ENCODE measurements at places on chromosomes 4 and X. TPM values are rescaled to one million over a fixed set of nuclear protein-coding genes. Genes with fewer than 3 reads are reported as not detected.

GRCh38 chrX:17590892-17591740 lies 146.2 kb upstream of the SCML1 start:
- DNase-seq: peak; percentile 38

GRCh38 chrX:30830326-30830943 lies 58.6 kb downstream of the TAB3 start:
- DNase-seq: no peak

DNA sequence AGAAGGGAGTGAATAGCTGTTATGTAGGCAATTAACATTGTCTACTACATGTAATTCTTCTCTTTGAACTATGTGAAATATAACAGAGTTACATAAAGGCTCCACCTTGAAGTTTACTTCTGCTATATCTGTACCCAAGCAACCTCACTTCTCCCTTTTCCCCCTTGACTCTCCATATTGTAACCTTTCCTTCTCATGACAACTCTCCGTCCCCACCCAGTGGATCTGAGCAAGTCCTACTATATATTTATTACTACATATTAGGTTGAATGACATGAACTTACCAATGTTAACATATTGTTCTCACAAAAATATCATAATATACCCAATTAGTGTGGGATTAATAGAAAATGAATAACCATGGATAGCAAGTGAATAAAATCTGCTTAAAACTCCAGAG lies 93.2 kb upstream of the ATP8A1 start:
- no peak for DNase-seq

GRCh38 chrX:47723689-47724088 lies 64.7 kb upstream of the UXT start:
- no peak for DNase-seq

The NPFFR2 gene
- not detected for total RNA-seq

DNA sequence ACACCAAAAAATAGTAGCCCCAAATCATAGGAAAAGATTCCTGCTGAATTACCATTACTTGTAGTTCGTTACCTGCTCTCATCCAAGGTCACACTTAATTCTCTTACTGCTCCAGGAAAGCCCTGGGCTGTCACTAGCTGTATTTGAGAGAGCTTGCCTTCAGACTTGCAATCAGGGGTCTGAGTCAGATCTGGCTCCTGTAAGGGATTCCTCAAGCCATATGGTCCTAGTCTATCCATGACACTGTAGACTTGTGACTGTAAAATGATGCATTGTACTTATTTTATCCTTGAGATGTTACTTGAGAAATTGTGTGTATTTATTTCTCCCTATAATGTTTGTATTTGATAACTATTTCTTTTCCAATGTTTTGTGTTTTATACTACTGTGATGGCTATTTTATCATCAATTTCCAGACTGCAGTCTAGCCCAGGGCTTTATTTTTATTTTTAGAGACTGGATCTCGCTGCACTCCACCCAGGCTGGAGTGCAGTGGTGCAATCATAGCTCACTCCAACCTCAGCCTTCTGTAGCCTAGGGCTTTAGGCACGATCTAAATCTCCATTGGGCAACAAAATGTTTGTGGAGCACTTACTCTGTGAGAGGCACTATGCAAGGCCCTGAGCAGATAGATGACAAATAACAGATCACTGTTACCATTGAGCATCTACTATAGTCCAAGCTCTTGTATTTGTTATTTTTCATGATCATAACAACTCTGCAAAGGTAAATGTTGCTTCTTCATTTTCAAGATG lies 24.2 kb downstream of the ERVMER34-1 start:
- no peak for DNase-seq

The PGRMC1 gene
- 48.2 TPM for total RNA-seq

DNA sequence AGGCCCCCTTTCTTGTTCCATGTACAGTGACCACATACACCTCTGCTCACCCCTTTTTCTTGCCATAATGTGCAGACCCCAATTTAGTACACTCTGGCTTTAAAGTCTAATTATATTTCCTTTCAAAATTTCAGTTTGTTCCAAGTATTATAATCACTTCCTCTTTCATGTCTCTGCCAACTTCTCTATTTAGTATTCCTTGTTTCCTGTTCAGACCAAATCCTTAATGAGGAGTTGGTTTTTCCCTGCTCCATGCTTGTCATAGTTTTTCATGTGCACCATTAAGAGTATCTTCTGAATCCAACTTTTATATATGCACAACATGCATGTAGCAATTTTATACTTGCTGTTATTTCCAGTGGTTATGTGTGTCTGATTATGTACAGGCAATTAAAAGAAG lies 32.3 kb downstream of the USP53 start:
- no peak for DNase-seq

DNA sequence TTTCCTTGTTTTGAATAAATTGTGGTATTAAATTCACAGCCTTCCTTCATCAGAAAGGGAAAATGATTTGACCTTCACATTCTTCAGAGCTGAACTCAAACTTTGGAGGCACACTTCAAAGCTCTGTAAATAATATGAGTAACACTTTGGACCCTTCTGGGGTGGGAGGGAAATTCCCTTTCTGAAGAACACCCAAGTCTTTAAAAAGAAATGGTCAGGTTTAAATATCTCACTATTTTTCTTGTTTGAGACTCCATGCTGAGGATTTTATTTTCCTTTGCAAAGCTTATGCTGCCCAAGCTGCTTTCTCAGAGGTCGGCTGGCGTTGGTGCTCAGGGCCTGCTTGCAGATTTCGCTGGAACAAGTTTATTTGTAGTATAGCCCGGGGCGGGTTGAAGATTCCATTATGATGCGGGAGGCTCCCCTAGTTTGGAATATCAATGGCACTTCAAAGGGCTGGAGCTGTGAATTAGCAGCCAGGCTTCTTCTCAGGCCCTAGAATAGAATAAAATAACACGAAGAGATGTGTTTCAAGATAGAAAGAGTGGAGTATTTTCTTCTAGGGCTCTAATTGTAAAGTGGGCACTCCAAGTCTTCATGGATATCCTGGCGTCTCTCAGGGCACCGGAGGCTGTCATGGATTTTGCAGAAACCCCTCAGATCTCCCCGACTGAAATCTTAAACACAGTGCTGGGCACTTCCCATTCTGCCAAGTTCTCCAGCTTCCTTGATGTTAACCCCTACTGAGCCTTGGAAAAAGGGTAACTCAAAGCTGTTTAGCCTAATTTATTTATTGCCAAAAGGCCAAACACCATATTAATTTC lies 315.6 kb downstream of the GPAT3 start:
- DNase-seq: no peak

The LRIT3 gene
- total RNA-seq: 0.16 TPM

DNA sequence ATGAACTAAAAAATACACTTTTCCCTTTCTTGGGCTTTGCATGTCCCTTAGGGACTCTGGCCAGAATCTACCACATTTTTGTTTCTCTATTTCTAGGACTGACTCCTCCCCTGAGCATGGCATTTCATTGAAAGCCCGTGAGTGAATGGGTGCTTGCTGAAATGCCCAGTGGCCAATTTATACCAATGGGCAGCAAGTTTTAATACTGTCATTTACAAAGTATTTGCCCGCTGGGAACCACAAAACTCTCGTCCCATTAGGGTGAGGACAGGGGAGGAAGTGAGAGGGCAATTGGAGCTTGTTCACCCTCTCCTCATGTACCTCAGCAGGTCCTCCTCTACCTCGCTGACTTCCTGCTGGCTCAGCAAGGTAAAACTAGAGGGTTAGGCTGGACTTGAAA lies 1.1 kb downstream of the SRPX2 start:
- no peak for DNase-seq

The HS6ST2 gene
- total RNA-seq: 0.26 TPM

The CXCL1 gene
- total RNA-seq: not detected

DNA sequence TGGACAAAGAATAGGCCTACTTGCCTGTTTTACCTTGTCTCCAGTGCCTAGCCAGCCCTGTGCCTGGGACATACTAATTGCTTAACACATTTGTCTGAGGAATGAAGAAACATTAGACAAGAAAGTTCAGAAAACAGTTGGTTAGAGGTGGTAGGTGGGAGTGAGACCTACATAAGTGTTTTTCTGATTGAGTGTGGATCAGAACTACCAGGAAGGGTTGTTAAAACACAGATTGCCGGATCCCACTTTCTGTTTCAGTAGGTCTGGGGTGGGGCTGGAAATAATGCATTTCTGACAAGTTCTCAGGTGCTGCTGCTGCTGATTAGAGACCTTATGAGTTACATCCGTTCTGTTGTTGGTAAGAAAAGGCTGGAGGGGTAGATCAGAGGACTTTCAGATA lies 5.7 kb upstream of the JADE1 start:
- DNase-seq: no peak

GRCh38 chr4:4981427-4981826 lies 37.8 kb downstream of the CYTL1 start:
- no peak for DNase-seq

DNA sequence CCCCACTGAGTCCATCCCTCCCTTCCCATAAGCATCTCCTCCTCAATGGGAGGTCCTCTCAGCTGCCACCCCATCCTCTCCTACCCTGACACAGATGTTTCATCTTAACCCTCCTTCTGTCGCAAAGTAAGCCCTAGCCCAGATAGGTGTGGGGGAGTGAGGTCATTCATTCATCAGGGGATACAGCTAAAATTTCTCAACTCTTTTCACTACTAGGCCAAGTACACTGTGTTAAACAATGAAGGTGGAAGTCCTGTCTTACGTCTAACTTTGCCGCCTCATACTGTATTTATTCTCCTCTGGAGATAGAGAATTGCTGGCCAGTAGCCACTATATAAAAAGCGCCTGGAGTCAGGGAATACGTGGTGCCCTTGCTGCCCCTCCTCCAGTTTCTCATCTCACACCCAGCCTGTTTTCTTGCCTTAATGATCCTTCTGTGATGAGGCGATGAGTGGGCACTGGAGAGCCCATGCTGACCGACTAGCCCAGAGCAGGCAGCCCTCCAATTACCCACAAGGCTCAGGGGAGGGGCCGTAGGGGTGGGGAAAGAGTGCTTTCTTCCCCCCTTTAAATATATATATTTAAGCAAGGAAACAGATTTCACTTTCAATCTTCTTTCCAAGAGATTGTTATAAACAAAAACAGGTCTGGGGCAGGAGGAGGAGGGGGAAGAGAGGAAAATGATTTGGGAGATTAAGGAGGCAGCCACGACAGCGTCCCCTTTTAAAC lies 149.5 kb downstream of the PJA1 start:
- DNase-seq: no peak

- no peak for DNase-seq
These were observed 1.5 kb upstream of the COMMD8 start for GRCh38 chr4:47465004-47465403.

DNA sequence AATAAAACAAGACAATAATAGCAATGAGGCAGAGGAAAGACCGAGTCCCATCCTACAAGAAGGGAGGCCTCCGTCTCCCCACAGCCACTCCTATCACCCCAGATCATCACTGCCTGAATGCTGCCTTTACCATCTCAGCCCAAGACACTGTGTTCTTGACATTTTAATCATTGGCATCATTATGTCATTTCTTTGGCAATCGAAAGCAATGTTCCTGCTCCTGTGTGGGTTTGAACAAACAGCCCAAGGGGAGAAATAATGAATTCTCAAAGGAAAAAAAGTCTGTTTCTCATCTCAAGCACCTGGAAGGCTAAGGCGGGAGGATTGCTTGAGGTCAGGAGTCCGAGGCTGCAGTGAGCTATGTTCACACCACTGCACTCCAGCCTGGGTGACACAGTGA lies 73.0 kb upstream of the ACSL1 start:
- no peak for DNase-seq

DNA sequence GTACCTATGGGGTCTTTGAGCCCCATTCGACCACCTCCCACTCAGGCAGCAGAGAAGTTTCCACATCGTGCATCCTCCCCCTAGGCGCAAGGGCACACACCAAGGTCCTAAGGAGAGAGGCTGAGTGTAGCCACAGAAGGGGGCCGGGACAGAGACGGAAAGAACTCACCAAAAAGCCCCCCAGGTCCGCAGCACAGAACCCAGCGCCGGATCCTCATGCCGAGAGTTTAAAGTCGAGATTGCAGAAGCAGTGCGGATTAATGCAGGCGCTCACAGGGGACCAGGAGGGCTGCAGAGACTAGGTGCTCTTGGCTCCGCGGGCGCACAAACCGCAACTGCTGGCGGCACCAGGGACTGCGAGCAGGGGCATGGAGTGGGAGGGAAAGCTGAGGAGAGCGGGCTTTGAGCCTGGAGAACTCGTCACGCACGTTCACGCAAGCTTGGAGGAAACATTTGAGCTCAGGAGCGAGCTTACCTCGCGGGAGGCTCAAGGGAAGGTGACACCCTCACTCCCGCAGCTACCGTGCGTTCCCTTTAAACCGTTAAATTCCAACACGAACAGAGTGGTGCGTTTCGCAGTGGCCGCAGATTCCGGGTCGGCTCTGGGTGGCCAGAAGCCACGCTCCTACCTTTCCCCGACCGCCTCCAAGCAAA lies 8.5 kb downstream of the NKX3-2 start:
- no peak for DNase-seq

DNA sequence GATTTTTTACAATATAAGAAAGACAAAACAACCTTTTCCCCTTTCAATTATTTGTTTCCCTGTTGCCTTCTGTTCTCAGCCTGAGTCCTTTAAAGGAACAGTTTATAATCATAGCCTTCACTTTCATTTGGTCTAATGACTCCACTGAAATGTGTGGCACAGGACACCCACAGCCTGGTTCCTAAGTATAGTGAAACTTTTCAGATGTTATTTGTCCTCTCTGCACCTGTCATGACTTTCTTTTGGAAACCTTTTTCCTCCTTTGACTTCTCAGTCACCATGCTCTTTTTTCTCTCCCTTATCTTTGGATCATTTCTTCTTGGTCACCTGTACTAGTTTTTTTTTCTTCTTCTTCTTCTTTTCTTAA lies 237.8 kb upstream of the ANXA3 start:
- DNase-seq: no peak

GRCh38 chr4:174910271-174910670 lies 7.9 kb upstream of the ADAM29 start:
- DNase-seq: no peak

DNA sequence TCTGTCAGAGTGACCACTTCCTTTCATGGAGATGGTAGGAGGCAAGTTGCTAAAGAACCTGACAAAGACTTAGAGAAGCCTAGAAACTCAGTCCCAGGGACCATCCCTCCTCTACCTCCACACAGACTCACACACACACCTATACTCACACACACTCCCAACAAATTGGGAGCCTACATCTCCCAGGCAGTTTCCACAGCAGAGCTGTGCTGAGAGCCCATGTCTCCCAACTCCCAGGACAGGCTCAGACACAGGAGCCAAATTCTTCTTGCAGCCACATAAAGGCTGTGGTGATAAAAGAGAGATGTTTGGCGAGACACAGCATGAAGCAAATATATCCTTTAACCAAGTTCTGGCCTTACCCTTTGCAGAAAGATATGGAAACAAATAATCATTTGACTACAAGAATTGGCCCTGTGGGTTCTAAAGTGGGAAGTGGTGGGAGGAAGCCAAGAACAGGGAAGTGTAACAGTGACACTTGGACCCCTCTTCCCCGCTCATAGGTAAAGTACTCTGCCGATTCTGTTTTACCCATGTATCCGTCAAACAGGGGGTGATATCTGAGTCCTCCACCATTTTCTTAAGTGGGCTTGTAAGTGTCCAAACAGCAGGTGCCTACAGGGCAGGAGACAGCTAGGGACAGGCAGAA lies 11.0 kb upstream of the IDS start:
- DNase-seq: no peak

DNA sequence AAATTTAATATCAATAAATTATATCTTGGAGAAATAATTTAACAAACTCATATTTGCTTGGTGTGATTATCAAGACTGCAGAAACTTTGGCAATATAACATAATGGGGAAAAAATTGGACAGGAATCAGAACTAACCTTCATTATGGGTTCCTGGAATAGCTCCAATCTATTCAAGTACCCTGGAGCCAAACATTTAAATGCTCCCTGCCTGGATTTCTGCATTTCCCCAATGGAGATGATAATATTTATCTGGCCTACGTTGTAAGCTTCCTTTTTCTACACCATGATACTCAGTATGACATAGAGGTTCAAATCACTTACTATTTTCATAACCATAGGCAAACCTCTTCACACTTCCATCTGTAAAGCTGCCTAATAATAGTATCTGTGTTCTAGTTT lies 326.8 kb downstream of the TRIML1 start:
- DNase-seq: no peak

The MBNL3 gene
- 33.0 TPM for total RNA-seq

All from activated naive CD8-positive, alpha-beta T cell treated with anti-CD3 and anti-CD28 coated beads for 36 hours (primary cell).